ENCODE measurements at places on chromosomes 11 and 22. TPM values are rescaled to one million over a fixed set of nuclear protein-coding genes. Genes with fewer than 3 reads are reported as not detected.

DNA sequence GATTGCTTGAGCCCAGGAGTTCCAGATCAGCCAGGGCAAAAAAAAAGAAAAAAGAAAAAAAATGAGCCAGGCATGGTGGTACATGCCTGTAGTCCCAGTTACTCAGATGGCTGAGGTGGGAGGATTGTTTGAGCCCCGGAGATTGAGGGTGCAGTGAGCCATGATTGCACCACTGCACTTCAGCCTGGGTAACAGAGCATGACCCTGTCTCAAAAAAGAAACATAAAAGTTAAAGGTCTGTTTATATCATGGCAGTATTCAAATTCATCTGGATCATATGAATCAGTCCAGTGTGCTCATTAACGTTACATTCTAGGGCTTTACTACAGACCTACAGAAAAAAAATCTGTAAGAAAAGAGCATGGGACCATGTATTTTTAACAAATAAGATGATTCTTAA, 13.9 kb downstream of the HSD17B12 start:
- H3K4me3 ChIP-seq: no peak overlapping the region
- no peaks in the 10 kb centered on the region for H3K27me3 ChIP-seq
- H3K36me3 ChIP-seq: no peaks in the 10 kb centered on the region

SLC6A5 gene
- not detected for total RNA-seq

GNG3 gene
- not detected for total RNA-seq

DNA sequence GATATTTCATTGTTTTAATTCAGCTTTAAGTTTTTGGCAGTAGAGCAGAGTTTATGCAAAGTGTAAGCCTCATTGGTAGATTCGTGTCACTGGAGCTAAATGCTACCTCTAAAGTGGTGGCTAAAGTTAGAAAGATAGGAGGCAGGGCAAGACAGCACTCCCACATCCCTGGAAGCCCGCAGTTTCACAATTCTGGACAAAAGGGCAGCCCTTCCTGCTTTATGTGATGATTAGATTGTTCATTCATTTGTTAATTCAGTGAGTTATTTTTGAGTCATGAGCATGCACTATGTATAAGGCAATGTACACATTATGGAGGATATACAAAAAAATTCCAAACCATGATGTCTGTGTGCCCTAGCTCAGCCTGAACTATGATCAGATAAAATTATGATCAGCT, 52.1 kb upstream of the EIF3M start:
- H3K4me3 ChIP-seq: no peak overlapping the region
- no peaks in the 10 kb centered on the region for H3K27me3 ChIP-seq
- H3K36me3 ChIP-seq: no peaks in the 10 kb centered on the region
- H3K27ac ChIP-seq: no peak overlapping the region
- no peaks in the 10 kb centered on the region for H3K4me1 ChIP-seq

DNA sequence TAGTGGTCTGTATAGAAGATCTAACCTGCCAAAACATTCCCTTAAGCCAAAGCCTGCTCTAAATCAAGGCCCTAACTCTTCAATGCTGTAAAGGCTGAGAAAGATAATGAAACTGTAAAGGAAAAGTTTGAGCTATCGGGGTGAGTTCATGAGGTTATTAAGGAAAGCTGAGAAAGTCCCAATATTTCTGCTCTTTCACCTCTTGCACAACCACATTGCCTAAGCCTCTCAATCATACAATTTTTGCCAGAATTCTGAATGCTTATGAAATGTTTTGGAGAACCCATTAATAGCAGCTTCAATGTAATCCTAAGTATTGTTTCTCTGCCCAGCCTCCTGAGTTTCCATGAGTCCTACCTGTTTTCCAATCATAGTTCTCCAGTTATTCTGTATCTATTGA, 373.2 kb downstream of the LUZP2 start:
- no peak overlapping the region for H3K4me3 ChIP-seq
- no peaks in the 10 kb centered on the region for H3K36me3 ChIP-seq
- no peaks in the 10 kb centered on the region for H3K4me1 ChIP-seq
- no peak for DNase-seq
- no peak overlapping the region for H3K27ac ChIP-seq

DNA sequence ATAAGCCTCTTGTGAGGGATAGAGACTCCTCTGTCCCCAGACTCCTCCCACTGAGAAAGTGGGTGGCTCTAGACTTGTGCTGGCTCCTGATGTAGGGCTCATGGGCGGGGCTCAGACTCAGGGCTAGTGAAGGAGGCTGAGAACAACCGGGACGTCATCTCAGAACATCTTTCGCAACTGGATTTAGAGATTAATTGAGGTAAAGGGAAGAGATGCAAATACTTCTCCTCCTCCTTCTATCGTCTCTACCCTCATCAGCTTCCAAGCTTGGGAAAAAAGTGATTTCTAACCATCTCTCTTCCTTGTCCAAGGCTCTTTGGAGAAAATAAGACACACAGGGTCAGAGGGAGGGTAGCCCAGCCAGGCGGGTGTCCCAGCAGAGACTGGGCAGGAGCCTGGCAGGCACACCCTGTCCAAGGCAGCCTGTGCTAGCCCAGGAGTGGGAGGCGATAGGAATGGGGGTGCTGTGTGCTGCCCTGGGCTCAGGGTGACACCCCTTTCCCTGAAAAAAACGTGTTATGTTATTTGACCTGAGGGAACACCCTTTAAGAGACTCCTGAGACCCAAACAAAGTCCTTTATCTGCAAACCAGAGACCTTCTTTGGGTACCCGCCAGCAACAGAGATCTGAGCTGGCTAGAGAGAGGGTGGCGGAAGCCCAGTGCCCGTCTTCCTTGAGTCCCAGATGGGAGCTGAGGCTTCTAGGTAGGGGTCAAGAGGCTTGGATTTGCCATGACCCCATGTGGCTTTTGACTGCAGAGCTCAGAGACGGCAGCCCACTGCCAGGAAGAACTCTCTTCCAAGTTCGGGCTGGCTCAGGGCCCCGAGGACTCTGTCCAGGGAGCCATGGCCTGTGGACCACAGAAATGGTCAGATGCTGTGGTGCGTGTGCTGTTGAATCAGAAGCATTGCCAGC, 160.9 kb downstream of the ADAMTS15 start:
- no peak overlapping the region for H3K4me3 ChIP-seq
- no peaks in the 10 kb centered on the region for H3K36me3 ChIP-seq
- no peaks in the 10 kb centered on the region for H3K4me1 ChIP-seq
- H3K27me3 ChIP-seq: no peaks in the 10 kb centered on the region

DNA sequence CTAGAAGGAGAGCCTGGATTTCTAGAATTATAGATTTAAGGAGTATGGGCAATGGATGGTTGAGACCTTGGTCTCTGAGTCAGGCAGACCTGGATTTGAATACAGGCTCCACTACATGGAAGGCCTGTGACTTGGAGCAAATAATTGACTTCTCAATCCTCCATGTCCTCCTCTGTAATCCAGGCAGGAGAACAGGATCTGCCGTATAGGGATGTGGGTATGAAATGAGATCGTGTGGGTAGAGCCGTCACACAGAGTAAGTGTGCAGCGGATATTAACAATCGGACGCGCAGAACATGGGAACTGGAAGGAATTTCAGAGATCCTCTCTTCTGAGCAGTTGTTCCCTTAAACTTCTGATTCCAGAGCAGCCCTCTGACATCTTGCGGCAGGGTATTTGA, 11.5 kb upstream of the TMPRSS13 start:
- no peak for DNase-seq
- H3K27ac ChIP-seq: no peak overlapping the region
- no peaks in the 10 kb centered on the region for H3K36me3 ChIP-seq
- no peaks in the 10 kb centered on the region for H3K27me3 ChIP-seq

Measured in CD4-positive, alpha-beta memory T cell (primary cell).